Activated CD8-positive, alpha-beta memory T cell treated with anti-CD3 and anti-CD28 coated beads for 1 hour (primary cell): ENCODE measurements at places on chromosomes 2 and 18.

DNA sequence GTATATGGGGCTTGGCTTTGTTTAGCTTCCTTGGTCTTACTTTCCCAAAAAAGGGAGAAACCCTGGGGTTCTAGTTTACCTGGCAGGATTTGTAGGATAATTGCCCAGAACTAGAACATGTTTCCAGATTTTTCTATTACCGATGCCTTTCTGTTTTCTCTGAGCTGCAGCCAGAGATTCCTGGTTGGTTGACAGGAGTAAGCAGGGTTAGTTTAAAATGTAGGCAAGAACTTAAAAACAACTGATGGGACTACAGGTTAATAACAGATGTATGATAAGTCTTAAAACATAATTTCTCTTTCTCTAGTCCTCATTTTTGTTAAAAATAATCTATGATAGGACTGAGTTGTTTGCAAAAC is 38.9 kb upstream of the GMCL1 start:
- no peak for DNase-seq

DNA sequence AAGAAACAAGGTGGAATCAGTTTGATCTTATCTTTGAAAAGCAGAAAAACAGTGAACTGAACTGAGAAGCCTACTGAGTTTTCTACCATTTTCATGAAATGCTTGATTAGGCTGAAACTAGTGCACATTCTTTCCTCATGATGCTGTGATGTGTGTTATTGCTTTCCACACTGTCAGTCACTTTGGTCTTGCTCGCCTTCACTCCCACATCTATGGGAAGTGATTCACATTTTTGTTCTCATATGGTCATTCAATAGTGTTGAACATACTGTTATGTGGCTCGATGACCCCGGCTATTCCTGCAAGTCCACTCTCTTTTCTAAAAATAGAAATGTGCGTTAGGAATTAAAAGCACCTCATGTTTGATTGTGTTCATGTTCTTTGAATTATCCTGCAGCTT is 129.7 kb downstream of the TGIF1 start:
- DNase-seq: no peak

- no peak for DNase-seq
Measured at GRCh38 chr2:165863810-165864261, 69.8 kb upstream of the GALNT3 start.

GRCh38 chr2:133498662-133499585 is 69.3 kb downstream of the NCKAP5 start:
- no peak for DNase-seq

- no peak for DNase-seq
Measured at GRCh38 chr2:54073796-54074195, 41.6 kb upstream of the ACYP2 start.

- DNase-seq: no peak
Measured at GRCh38 chr2:169031202-169031601, at the start of gene ABCB11. Gene ABCB11, minus strand, starts transcription at chr2:169031324. Its CDS starts 13,199 bp downstream, at chr2:169018125.

DNA sequence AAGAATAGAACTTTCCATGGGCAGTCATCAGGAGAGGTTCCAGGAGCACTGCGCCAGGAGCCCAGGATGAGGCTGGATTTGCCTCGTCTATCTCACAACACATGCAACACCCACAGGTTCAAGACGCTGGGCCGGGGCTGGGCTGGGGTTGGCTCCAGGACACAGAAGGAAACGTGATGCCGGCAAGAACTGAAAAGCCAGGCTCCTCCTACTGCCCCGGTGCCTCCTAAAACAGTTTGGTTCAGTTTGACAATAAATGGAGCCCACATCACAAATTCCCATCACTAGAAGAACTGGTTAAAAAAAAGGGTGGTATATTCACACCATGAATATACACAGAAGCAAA is 75.9 kb downstream of the INHBB start:
- DNase-seq: no peak

GRCh38 chr2:104620801-104621200 is 233.1 kb upstream of the POU3F3 start:
- no peak for DNase-seq

- DNase-seq: no peak
Measured at GRCh38 chr2:218026244-218026643, 23.4 kb upstream of the TNS1 start.

DNA sequence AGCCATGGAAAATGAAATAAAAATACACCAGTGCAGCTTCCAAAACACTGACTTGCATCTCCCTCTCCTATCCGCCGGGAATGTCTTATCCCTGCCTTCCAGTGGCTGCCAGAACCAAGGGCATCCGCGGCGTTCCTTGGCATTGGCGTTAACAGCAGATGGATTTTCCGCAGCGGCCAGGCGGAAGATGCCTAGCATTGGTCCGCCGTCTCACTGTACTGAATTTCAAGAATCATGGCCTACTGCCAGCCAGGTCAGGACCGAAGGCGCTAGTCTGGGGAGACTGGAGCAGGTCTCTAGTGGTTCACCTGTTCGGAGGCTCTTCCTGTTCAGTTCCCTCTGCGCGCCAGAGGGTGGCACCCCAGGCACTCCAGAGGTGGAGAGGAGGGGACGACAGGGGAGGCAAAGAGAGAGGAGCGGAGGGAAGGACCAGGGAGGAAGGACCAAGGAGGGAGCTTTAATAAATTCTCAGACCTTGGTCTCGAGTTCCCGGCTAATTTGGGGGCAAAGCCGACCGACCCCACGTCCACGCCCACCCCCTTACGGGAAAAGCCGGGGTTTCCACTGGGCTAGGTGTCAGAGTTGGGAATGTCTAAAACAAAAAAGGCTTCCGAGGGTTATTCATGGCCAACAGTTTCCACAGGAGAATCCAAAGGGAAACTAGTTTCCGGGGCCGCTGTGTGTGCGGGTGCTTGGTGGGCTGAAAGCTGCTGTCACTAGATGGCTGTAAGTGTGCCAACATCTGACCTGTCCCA is 3.7 kb upstream of the BCL2L11 start:
- DNase-seq: no peak

- no peak for DNase-seq
Measured at GRCh38 chr18:74630804-74631203, 33.1 kb downstream of the ZNF407 start.

- no peak for DNase-seq
Measured at GRCh38 chr2:194015751-194016150, 1641.3 kb upstream of the SLC39A10 start.

DNA sequence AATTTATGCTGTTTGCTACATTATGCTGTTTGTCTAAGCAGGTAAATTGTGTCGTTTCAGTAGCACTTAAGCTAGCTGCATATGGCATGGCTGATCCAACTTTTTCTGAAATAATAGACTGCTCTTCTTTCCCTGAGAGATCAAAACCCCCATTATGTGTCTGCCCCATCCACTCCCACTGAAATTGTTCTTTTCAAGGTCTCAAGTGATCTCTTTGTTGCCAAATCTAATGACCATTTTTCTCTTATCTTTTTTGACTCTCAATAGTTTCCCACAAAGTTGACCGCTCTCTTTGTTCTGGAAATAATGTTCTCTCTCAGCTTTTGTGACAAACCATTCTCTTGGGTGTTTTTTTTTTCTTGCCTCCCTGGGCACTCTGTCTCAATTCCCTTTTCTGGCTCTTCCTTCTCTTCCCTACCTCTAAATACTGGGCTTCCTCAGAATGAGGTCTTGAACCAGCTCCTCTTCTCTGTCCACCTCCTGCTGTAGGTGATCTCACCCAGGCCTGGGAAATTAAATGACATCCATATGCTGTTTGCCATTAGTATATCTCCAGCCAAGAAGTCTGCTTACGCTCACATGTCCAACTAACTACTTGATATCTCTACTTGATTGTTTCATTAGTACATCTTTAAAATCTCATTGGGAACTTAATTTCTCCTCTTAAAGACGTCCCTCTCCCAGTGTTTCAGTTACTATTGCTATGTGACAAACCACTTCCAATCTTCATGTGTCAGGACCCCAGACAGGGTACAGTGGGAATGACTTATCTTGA is 107.3 kb upstream of the TLK1 start:
- no peak for DNase-seq

GRCh38 chr2:112096098-112096497 is 41.0 kb downstream of the TMEM87B start:
- DNase-seq: no peak

DNA sequence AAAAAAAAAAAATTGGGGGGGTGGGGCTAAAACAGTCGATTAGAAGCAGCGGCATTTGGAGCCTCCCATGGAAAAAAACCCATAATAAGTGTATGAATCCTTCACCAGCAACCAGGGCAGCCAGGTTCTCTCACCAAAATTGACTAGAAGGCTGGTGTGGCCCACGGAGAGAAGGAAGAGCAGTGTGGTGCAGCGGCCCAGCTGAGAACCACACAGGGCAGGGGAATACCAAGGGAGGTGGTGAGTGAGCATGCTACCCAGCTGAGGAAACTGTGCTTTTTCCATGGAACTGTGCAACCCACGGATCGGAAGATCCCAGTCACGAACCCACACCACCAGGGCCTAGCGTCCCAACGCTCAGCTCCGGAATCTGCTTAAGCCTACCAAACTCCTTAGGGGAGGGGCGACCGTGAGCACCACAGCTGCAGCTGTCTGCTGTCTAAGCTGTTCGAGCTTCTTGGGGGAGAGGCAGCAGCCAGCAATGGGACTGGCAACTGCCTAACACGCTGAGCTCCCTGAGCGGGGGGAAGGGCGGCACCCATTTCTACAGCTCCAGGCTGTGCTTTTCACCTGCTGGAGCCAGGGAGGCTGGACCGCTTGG is 1037.2 kb upstream of the ACVR2A start:
- DNase-seq: no peak

DNA sequence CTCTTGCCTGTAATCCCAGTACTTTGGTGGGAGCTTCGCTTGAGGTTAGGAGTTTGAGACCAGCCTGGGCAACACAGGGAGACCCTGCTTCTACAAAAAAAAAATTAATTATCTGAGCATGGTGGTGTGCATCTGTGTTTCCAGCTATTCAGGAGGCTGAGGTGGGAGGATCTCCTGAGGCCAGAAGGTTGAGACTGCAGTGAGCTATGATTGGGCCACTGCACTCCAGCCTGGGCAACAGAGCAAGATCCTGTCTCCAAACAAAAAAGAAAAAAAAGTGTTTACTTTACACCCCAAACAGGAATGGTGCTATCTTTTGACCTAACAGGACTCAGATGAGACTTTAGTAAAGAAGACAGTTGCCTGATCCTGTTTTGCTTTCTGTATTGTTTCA is 35.6 kb downstream of the MAL start:
- DNase-seq: no peak

DNA sequence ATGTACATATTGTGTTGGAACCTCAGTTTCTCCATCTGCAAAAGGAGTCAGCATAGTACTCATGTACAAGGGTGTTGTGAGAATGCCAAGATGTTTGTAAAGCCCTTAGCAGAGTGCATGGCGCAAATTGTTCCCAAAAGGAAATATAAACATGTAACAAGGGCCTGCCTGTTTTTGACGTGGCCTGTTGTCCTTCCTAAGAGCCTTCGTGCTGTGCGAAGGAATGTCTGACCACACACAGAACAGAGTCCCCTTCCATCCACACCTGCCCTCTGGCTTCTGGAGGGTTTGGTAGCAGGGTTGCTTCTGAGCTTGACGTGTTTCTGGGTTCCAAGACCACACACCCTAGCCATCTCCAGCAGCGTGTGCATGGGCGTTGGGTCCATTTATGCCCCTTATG is 34.9 kb downstream of the CABLES1 start:
- no peak for DNase-seq

DNA sequence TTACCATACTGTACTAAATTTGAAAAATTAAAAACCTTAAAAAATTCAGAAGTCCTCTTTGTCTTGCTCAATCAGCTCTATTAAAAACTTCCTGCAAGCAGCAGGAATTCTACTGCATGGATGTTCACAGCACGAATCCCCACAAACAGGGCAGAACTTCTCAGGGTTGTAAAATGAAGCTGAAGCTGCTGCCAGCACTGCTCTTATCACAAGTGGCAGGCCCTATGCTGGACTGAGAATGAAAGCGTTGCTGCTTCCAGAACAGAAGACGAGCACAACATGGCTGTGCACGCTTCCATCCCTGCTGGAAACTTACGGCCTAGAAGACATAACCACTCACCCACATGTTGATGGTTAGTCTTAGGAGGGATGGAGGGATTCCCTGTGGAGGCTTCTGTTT is 134.0 kb downstream of the RAB3GAP1 start:
- DNase-seq: no peak

DNA sequence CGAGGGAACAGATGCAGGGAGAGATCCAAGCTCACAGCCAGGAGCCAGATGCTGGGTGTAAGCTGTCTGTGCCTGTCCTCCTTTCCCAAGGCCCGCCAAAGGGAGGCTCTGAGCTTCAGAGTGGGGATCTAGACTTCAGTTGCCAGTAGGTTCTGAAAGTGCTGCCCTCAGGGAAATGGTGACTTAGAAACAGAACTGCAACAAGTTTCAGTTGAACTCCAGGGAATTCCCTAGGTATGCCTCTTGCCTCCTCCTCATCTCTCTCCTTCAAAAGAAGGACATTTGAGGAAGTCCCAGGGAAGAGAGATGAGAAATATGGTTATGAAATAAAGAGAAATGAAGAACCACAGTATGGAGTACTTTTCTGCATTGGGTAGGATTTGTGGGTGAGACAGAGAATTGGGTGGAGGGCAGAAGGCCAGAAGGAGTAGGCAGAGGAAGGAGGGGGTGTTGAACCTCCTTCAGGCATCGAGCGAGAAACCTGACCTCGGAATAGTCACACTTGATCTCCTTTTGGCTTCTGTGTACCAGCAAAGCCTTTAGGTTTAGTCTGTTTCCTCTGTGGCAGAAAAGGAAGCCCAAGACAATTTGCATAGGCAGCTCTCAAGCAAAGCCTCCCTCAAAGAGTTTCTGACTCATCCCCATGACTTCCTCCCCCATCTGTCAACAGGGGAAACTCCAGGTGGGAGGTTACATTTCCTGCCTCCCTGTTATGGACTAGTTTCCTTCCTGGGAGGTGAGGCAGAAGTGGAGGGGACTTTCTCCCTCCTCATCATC is 45.7 kb downstream of the QPCT start:
- peak; percentile 11 for DNase-seq

DNA sequence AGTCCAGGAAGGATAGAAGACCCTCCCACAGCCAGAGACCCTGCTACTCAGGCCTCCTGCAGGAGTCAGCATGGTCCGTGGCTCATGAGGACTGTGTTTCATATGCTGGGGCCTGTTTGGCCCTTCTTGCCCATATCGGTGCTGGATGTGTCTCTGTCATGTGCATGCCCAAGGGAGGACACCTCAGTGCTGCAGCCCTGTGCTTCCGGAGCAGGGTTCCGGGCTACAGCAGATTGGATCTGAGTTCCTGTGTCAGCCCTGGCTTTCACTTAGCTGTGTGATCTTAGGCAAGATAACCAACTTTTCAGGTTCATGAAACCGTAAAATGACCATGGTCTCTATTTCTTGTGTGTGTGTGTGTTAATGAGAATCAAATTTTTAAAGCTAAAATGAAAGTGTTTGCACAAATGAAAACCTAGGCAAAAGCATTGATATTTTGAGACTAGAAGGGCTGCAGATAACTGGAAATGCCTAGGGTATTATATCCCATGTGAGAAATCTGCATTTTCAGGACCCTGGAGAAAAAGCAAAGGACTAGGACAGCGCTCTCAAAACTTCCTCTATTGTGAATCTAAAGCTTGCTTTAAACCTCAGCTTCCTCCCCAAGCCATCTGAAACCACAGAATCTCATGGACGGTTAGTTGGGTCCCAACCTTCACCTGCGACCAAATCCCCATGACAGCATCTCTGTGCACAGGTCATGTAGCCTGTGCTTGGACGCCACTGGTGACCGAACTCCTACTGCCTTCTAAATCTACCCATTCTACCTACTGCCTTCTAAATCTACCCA is 58.8 kb upstream of the CAPN13 start:
- DNase-seq: no peak
